ENCODE measurements at places on chromosomes 3 and 15.

- DNase-seq: no peak
Measured at GRCh38 chr3:30518872-30519271, 87.5 kb upstream of the TGFBR2 start.

DNA sequence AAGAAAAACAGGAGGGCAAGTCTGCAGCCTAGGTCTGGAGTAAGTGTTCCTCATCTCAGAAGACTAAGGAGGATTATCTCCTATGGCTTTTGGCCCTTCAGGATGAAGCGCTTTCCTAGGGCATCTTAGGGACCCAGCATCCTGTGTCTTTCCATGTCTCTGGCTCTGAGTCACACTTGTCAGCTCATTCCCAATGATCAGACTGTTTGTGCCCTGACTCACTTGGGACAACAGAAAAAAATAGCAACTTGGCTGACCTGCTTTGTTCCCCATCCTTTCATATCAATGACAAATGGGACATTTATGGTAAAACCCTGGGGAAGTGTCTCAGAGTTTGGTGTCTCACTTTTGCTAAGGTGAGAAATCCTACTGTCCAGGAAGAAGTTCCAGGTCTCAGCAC is 76.2 kb upstream of the OXTR start:
- no peak for DNase-seq

DNA sequence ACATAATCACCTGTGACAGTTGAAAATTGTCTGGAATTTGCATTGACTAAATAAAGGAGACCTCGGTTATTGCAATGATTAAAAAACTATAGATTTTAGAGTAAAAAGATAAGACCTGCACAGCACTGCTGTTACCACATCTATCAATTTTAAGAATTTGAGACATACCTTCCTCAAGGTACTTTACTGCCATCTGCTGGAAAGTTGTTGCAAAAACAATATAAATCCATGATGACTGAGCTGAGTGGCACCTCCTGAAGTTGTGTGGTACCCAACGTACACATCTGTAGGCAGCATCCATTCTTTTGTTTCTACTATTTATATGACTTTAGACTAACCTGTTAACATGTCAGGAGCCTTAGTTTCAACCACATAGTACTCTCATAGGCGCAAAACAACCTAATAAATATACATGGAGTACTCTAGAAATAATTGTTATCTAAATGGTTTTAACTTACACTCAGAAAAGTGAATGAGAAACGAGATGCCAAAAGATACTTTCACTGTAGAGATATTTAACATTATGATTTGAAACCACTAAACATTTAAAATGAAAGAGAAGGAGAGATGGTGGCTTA is 106.7 kb downstream of the GHSR start:
- peak; percentile 51 for DNase-seq

GRCh38 chr3:16849229-16849628 is 35.5 kb upstream of the PLCL2 start:
- DNase-seq: peak; percentile 27

- no peak for DNase-seq
Measured at GRCh38 chr3:16875876-16876550, 8.7 kb upstream of the PLCL2 start.

- DNase-seq: no peak
Measured at GRCh38 chr3:76111808-76112207, 326.5 kb upstream of the ZNF717 start.

GRCh38 chr3:147799601-147800000 is 390.4 kb downstream of the ZIC1 start:
- no peak for DNase-seq

GRCh38 chr3:65837604-65838003 is 201.1 kb downstream of the MAGI1 start:
- DNase-seq: no peak

DNA sequence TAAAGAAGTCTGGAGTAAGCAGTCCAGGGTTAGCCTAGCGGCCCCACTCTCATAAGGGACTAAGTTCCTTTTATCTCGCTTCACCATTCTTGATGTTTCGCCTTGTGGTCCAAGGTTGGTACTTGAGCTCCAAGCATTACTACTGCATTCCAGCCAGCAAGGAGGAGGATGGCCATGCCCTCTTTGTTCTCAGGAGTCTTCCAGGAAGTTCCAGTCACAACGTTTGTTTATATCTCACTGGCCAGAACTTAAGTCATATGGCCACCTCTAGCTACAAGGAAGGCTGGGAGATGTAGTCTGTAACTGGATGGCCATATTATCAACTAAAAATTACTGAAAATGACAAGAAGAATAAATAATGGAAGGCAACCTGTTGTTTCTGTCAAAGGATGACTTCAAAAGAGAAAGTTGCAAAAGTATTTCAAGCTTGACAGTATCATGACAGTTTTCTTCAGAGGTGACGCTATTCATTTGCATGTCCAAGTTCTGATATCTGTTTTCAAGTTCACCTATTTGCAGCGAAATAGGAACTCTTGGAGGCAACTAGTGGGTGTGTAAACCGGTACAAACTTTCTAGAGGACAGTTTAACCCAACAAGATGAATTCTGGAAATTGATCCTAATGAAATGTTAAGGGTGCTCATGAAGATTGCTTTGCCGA is 118.6 kb downstream of the PGPEP1L start:
- no peak for DNase-seq

GRCh38 chr3:119015942-119016341 is 18.7 kb downstream of the IGSF11 start:
- no peak for DNase-seq

- DNase-seq: no peak
Measured at GRCh38 chr3:119978554-119979208, 115.6 kb downstream of the GSK3B start.

DNA sequence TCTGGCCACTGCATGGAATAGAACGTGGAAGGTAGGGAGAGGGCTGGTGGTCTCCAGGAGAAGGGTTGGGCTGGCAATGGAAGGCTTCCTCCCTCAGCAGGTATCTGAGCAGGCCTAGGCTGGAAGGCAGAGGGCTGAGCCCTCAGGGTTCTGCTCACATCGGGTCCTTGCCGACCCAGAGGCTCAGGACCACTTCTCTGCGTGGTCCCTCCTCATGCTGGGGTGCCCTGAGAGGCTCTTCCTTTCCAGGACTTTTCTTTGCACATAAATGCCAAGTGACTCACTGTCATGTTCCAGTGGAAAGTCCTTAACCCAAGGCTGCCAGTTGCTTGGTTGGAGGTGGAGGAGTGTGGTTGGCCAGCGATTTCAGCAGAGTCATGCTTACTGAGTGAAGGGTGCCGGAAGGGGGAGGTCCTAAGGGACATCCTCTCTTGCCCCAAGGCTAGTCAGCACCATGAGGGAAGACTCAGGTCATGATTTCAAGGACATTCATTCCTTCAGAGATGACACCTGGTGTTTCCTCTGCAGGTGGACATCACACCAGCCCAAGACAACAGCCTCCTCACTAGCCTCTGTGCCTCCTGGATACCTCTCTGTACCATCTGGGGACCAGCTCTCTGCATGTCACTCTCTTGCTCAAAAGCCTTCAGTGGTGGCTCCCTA is 8.2 kb downstream of the SLC6A6 start:
- DNase-seq: no peak

DNA sequence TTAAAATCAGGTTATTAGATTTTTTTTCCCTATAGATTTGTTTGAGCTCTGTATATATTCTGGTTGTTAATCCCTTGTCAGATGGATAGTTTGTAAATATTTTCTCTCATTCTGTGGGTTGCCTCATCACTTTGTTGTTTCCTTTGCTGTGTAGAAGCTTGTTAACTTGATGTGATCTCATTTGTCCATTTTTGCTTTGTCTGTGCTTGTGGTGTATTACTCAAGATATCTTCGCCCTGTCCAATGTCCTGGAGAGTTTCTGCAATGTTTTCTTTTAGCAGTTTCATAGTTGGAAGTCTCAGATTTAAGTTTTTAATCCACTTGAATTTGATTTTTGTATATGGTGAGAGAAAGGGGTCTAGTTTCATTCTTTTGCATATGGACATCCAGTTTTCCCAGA is 699.1 kb downstream of the NAALADL2 start:
- no peak for DNase-seq

- DNase-seq: no peak
Measured at GRCh38 chr3:112966633-112967032, 8.3 kb downstream of the CD200R1 start.

- no peak for DNase-seq
Measured at GRCh38 chr3:56885453-56885852, 83.7 kb upstream of the ARHGEF3 start.

GRCh38 chr3:32239307-32240158 is 1.1 kb downstream of the CMTM8 start:
- DNase-seq: no peak

DNA sequence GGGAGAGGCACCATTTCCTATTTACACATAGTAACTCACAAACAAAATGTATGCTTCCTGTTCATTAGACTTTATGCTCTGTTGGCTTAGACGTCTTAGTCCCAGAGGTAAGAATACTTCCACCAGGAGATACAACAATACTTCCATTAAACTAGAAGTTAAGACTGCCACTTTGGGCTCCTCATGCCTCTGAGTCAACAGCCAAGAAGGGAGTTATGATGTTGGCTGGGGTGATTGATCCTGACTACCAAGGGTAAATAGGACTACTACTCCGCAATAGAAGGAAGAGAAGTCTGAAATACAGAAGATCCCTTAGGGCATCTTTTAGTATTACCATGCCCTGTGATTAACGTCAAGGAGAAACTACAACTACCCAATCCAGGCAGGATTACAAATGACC is 43.5 kb upstream of the ABI3BP start:
- no peak for DNase-seq

DNA sequence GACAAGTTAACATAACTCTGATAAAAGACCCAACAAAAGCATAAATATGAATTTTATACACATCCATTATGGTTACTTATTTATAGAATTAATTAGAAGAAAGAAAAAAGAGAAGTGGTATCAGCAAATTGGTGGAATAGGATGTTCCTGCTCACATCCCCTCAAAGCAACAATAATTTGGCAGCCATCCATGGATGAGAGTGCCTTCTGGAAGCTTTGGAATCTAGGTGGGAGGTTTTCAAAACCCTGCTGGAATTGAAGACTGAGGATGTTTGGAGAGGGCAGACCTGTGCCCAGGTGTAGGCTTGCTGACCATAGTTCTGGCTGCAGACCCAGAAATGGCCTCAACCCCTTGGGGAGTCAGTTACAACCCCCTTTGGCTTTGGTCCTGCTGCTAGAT is 91.2 kb downstream of the EDEM1 start:
- no peak for DNase-seq

DNA sequence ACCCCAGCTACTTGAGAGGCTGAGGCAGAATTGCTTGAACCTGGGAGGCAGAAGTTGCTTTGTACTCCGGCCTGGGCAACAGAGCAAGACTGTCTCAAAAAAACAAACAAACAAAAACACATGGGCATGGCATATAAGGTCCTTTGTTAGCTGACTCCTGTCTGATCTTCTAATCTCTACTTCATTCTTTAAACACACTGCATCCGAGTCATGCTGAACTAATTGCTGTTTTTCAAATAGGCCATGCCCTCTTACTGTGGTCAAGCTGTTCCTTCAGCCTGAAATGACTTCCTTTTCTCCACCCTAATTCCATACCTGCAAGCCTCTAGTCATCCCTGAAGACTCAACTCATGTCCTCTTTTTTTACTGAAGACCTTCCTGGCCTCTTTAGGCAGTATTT is 22.3 kb upstream of the SLMAP start:
- DNase-seq: no peak

DNA sequence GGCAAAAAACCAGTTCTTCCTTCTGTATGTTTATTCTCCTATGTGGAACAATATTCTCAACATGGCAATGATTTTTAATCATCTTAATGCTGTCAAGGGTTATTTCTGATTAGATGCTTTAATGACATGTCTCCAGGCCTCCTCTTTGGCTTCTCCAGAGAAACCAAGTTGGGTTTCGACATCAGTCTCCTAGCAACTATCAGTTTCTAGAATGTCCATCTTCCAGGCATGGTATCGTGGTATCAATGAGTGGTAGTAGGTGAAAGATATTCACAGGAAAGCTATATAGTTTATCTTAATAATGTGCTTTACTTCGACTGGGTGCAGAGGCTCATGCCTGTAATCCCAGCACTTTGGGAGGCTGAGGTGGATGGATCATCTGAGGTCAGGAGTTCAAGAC is 128.5 kb downstream of the C3orf70 start:
- no peak for DNase-seq

GRCh38 chr3:152232001-152232400 is 36.7 kb upstream of the MBNL1 start:
- DNase-seq: no peak

- DNase-seq: no peak
Measured at GRCh38 chr3:101902041-101902440, 52.7 kb downstream of the NFKBIZ start.

GRCh38 chr15:26521691-26522198 is 251.1 kb downstream of the GABRB3 start:
- DNase-seq: no peak

GRCh38 chr3:177932750-177933660 is 603.2 kb upstream of the KCNMB2 start:
- DNase-seq: no peak

DNA sequence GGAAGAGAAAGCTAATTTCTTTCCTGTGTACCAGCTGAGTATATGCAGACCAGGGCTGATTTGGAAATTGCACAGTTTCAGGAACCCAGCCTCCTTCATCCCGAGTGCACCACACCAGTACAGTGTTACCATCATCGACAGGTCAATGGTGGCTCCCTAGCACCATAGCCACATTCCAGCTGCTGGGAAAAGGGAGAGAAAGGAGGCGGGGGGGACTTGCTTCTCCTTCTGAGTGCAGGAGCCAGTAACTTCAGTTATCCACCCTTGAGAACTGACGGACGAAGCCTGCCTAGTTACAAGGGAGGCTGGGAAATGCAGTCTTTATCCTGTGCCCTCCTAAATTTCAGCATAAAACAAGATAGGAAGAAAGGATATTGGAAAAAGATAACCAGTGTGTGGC is 129.7 kb upstream of the PRICKLE2 start:
- DNase-seq: no peak

DNA sequence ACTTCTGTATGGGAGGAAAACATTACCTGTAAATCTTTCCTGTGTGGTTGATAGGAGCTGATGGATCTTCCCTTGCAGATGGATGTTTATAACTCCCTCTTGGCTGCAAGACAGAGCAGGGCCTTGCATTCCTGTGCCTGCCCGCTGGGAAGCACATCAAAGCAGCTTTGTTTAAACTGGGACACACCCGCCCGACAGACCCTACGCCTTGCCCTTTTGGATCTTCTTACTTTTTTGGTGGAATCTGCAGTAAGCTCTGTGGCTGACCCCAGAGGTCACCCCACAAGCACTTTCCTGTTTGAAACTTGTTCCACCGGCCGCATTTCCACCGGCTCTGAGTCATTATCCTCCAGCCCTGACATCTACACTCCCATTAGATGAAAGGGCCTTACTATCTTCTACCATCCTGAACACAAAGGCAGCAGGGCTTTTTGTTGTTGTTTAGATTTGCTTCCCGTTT is 244.1 kb upstream of the STT3B start:
- DNase-seq: no peak

DNA sequence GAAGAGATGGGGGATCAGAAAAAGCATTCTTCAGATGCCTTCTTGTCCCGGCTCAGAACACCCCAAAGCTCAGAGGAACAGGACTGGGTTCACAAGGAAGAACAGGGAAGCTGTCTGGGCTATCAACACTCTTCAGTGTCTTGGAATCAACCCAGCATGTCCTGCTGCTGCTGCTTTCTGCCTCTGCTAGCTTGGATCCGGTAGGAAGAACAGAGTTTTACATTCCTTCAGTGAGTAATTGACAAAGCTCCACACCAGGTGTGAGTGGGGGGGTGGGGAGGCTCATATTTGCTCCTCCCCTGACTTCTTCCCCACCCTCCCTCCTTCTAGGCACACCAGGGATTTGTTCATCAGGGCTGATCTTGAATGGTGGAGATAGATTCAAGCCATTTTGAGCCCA is 13.1 kb upstream of the ETV5 start:
- DNase-seq: no peak
